GM06990 (cell line): ENCODE measurements at places on chromosomes 5 and 9.
A peak's percentile ranks its signal among the peaks of the same experiment; 100 is the strongest.

- DNase-seq: no peak
Observed at GRCh38 chr5:36777105-36777757, 99.3 kb upstream of the NIPBL start.

DNA sequence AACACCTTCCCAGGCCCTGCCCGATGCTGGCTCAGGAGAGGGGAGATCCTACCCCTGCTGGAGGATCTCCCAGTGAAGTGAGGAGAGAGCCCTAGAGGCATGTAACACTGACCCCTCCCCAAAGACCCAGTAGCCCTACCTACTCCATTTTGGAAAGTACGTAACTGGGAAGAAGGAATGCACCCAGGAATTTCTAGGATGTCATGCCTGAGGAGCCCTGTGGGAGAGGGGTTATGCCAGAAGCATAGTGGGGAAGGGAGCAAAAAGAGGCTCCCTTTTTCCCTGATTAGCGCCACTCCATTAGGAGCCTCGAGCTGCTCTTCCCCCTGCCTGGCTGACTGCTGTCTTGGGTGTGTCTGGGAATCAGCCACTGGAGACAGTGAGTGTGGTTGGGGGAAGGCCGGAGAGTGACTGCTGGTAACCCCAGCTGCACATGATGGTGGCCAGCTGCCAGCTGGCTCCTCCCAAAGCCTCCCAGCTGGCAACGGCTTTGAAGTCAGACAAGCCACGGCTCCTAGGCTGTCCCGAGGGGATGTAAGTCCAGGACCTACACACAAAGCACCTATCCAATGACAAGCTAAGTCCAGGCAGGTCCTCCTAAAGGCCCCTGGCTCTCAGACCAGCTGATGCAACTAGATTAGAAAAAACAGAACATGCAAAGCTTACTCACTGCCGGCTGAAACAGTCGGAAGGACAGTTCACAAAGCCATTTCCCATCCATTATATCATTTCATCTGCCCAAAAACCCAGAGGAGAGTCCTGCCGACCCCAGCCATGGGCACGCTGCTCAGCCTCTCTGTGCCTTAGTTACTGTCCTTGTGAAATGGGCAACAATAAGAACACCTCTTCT lies 136.5 kb upstream of the ABCA1 start:
- peak; percentile 7 for DNase-seq

GRCh38 chr9:95465115-95465514 lies 51.7 kb downstream of the PTCH1 start:
- DNase-seq: no peak

- DNase-seq: no peak
Observed at GRCh38 chr5:135324160-135324559, 74.9 kb downstream of the MACROH2A1 start.

DNA sequence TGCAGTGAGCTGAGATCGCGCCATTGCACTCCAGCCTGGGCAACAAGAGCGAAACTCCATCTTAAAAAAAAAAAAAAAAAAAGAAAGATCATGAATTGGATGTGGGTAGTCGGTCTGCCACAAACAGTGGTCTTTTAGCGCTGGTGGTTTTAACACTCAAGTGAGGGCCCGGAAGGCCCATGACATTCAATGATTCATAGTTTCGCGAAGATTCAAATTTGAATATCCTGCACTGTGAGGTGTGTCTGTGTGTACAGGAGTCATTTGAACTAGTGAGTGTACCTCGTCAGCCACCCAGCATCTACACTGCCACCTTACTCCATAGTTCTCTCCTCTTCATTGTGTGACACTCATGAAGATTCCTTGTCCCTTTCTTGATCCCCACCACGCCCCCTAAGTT lies 41.3 kb downstream of the CFAP77 start:
- DNase-seq: no peak

DNA sequence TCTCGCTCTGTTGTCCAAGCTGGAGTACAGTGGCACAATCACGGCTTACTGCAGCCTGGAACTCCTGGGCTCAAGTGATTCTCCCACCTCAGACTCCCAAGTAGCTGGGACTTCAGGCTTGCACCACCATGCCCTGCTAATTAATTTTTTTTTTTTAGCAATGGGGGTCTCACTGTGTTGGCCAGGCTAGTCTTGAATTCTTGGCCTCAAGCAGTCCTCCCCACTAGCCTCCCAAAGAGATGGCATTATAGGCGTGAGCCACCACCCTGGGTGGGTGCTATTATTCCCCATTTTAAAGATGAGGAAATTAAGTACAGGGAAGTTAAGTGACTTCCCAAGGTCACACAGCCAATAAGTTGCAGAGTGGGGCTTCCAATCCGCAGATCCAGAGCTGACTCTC lies 1.7 kb downstream of the NNT start:
- DNase-seq: no peak

GRCh38 chr9:95150903-95151302 lies 166.6 kb downstream of the FANCC start:
- DNase-seq: no peak

DNA sequence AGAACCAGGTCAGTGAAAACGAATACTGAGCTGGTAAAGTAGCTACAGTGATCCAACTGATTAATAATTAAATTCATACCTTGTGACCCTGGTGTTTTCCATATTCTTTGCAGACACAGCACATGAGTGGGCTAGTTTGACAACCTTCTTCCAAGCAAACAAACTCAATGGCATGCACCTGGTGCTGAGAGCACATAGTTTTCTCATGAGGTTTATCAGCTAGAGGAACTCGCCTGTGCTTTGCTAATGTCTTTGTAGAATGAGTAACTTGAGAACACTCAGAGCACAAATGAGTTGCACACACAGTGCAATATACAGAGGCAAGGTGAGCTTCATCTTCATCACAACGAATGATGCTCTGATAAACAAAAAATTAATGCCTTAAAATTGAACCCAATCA lies 12.6 kb downstream of the TRIM23 start:
- DNase-seq: no peak

- DNase-seq: no peak
Observed at GRCh38 chr5:105034401-105034763, 1471.8 kb upstream of the NUDT12 start.
